ENCODE measurements at places on chromosomes 12 and 14.

DNA sequence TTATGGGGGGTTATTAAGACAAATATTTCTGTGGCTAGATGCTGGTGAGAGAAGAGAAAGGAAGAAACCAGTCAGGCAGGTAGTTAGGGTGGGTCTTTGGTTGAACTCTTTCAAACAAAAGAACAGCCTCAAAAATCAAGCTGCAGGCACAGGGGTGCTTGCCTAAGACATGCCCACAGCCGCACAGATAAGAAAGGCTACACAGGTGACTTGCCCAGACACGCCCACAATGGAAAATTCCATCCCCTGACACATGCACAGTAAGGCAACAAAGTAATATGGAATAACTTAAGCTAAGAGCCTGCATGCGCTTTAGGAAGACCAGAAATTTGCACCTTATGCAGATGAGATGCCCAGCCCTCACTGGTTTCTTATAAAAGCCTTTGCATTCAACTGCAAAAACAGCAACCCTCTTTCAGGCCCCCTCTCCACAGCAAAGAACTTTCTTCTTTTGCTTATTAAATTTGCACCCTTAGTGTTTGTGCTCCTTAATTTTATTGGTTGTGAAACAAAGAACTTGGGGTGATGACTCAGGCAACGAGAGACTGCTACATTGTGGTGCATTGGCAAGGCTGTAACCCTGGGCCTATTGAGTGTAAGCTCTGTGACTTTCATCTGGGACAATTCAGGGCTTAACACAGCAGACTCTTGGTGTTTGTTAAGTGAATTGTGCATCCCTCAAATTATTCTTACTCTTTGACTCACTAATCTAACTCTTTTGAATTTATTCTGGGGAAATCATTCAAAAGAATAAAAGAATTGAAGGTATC, 149.4 kb downstream of the RPAP3 start:
- no peak for DNase-seq

DNA sequence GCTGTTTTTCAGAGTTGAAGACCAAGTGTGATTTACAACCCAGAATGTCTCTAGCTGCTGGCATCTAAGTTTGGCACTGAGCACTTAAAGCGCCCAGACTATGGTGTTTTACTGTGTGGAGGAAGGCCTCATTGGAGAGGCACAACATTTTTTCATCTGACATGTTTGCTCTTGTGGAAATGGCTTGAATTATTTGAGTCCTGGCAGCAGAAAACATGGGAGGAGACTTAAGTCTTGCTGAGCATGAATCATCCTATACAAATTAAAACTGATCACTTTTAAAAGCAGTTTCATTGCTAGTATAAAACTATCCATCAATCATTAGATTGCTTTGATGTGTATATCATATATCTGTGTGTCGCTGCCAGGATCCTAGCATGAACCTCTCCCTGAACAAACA, 85.9 kb upstream of the REP15 start:
- no peak for DNase-seq

DNA sequence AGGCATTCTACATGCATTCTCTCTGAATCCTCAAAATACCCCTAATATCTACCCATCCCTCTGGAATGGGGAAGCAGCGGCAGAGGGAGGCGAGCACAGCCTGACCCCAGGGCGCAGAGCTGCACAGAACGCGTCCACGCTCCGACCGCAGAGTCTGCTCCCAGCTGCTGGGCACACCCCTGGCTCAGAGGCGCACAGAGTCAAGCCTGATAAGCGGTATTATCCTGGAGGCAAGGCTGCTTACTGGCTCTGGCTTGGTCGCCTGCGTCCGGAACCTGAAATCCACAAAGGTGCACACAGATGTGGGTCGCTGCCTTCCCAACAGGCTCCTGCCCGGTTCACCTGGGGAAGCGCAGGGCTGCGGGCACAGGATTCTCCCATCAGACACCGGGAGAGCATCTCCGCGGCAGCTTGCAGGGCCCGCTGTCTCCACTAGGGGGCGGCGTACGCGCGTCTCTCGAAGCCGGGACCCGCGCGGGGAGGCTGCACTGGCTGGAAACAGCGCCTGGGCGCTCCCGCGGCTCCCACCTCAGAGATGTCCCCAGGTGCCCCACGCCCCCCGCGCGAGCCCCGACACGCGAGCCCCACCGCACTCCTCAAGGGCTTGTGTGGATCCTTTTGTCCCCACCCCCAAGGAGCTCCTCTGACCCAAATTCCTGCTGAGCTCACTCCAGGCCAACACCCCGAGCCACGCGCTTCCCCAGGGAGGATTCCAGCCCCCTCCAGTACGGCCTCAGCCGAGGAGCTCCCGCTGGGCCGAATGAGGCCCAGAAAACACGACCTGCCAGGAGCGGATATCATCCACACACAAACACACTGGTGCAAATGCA, 120.1 kb upstream of the FZD10 start:
- no peak for DNase-seq

- no peak for DNase-seq
These were observed 10.7 kb upstream of the C12orf75 start for GRCh38 chr12:105319691-105320209.

DNA sequence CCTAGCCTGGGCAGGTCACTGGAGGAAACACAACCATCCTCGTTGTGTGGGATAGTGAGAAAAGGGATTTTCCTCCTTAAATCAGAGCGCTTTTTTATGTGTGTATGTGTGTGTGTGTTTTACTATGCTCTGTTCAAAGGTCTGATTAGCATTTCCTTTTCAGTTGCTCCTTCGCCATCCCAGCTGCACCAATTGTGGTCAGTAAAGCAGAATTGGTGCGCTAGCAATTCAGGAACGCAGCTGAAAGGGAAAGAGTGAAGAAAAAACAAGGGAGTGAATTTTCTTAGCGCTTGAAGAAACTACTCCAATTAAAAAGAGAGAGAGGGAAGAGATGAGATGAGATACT, 173.3 kb upstream of the PARP11 start:
- no peak for DNase-seq

DNA sequence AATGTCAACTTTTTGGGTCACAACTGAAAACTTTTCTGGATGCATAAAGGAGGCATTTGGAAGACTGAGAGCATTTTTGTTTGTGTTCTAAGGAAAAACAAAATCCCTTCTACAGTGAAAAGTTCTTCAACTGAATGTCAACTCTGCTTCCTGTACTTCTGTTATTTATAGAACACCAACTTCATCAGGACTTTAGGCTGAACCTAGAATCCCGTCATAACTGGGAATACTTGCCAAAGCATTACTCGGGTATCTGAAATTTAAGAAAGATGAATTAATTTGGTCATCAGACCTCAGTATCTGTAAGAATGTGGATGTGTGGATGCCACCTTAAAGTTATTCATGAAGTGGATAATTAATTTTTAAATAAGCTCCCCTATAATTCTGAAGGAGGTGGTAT, 73.2 kb downstream of the FERMT2 start:
- no peak for DNase-seq

- no peak for DNase-seq
These were observed 4.1 kb downstream of the TEP1 start for GRCh38 chr14:20409226-20409625.

- no peak for DNase-seq
These were observed 4.7 kb upstream of the NCKAP5L start for GRCh38 chr12:49832836-49833421.

DNA sequence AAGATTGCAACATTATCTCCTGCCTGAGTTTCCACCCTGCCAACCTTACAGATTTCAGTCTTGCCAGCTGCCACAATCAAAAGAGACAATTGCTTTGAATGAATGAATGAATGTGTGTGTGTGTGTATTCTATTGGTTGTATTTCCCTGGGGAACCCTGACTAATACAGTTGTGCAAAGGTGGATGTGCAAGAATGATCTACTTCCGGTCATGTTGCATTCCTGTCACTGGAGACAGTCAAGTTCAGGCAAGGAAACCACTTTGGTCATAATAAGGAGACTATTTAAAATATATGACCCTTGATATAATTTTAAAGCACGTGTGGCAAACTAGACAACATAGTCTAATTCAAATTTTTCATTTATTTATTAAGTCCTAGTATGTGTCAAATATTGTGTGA, 13.1 kb downstream of the RERG start:
- DNase-seq = no peak

DNA sequence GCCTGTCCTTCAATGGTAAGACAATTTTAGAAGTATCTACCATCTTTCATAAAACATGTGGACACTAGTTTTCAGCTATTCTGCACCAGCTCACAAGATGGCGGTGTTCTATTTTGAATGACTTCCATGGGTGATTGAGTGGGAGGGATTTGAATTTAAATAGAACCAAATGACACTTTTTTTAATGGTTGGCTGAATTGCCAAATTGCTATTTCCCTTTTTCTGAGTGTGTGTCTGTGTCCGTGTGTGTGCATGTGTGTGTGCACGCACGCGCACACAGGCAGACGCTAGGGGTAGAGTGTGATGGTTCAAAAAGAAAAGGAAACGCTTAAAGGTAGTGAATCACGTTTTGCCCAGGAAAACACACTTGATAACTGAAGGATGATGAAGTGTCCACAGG, 362.6 kb downstream of the DAD1 start:
- DNase-seq = peak; percentile 62

DNA sequence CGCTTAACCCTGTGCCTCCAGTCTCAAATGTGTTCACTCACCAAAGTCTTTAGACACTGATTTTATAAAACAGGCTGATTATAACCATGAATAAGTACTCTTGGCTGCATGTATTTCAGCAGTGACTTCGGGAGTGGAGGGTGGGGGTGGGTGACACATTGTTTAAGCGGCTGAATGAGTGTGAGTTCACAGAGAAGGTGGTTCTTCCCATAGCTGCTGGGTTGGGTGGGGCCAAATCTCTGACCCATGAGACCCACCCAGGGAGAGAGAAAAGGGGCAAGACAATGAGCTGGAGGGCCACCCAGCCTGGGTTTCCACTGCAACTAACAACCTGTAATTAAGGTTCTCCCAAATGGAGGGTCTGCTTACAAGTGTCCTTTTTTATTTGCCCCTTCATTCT, 96.4 kb downstream of the SYNE3 start:
- no peak for DNase-seq

- DNase-seq = no peak
These were observed 14.3 kb downstream of the REM2 start for GRCh38 chr14:22897357-22897756.

- DNase-seq = no peak
These were observed 133.3 kb upstream of the FSCB start for GRCh38 chr14:44640416-44640815.

- no peak for DNase-seq
These were observed 15.8 kb upstream of the ERGIC2 start for GRCh38 chr12:29396774-29397173.

GRCh38 chr12:129911428-129912049, 7.7 kb upstream of the TMEM132D start:
- DNase-seq = peak; percentile 34

GRCh38 chr12:85357609-85358008, 77.6 kb downstream of the ALX1 start:
- DNase-seq = no peak

DNA sequence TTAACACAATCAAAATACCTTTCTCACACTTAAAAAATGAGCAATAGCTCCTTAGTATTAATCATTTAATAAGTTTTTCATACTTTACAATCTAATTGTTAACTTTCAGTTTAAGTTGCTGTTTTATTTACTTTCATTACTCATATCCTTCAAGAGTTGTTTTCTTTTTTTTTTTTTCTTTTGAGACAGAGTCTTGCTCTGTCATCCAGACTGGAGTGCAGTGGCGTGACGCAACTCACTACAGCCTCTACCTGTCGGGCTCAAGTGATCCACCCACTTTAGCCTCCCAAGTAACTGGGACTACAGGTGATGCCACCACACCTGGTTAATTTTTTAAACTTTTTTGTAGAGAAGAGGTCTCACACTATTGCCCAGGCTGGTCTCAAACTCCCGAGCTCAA, 16.1 kb downstream of the ZBTB1 start:
- DNase-seq = no peak

DNA sequence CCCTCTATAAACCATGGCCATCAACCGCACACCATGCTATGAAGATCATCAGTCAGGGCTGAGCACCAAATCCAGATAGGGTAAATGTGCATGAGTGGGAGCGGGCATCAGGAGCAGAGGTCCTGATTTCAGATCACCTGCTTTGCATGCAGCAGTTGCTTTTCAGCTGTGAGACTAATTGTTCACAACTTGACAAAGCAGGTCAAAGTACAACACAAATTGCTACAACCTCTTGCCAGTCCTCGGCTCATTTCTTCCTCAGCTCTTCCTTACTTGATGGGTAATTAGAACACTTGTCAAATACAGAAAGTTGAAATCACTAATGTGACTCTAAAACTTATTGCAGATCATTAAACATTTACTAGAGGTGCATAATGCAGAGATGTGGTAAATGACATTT, 171.6 kb downstream of the PPM1H start:
- DNase-seq = no peak

DNA sequence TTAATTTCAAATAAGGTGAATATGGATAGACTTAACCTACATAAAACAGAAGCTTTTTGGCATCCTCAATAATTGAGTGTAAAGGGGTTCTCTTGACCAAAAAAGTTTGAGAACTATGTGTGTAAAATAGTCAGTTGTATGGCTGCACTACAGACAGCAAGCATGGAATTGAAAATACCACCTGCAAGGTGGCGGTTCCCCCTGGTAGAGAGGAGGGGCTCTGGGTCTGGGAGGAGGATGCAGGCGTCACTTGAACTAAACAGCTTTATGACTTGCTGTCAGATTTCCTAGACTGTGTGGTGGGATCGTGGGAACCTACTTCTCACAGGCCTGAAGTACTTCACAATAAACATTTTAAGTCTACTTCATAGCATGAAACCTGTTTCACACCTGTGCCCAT, 6.3 kb downstream of the EVL start:
- no peak for DNase-seq

DNA sequence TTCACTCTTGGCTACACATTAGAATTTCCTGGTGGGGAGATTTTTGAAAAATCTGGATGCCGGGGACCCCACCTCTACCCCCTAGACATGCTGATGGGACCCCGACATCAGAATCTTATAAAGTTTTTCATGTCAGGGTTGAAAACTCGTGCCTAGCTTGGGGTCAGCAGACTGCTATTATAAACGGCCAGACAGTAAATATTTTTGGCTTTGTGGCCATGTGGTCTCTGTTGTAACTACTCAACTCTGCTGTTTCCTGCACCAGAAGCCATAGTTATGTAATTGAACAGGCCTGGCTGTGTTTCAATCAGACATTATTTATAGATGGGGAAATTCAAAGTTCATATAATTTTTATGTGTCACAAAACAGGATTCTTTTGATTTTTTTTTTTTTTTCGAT, 41.6 kb downstream of the ACACB start:
- no peak for DNase-seq

DNA sequence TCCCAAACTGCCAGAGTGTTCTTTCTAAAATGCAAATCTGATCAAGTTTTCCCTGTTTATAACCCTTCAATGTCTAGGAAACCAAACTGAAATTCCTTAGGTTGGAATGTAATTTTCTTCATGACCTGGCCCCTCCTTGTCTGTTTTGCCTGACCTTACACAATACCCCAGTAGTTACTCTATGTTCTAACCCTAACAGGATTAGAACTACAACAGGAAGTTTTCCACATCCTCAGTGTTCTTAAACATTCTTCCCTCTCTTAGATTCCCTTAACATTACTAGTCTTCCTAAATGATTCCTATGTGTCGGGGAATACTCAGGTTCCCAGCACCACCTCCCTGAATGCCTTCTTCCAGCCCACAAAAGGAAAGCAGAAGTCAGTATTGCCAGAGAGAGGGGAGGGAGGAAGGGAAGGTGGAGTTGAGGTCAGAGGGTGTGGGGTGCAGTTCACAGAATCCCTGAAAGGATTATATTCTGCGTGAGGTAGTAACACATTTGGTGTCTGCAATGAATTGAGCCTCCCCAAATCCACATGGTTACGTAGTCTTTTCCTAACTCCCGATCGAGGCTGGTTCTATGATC, 72.6 kb downstream of the BBS10 start:
- no peak for DNase-seq

GRCh38 chr12:51238037-51238509, 553 bp upstream of the DAZAP2 start:
- peak; percentile 3 for DNase-seq

Data from stimulated activated naive B cell treated with anti-CD40 and anti-IgM and Interleukin-4, amounts not matched to agents 10 μg/mL and 1 μg/mL and 100 μg/mL, for 72 hours (primary cell).